CD4-positive, alpha-beta T cell treated with Interleukin-6 at 100 ng/mL for 8 hours (primary cell): ENCODE measurements at places on chromosomes 2 and 18.

DNA sequence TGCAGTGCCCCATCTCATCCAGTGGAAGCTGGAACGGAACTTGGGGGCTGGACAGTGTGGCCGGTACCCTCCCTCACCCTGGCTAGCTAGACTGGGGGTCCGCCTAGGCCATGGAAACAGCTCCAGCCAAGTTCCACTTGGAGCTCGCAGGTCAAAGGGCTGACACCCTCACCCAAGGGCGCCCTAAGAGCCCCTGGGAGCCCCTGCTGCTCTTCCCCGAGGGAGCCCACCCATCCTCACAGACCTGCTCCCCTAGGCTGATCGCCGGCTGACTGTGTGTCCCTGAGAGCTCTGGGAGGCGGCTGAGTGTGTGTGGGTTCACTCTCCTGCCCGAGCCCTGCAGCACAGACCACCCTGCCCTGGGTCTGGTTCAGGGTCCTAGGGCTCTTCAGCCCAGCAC, 118.2 kb upstream of the OTOS start:
- DNase-seq: no peak

- no peak for DNase-seq
Measured at GRCh38 chr2:71796174-71796593, 342.8 kb downstream of the DYSF start.

DNA sequence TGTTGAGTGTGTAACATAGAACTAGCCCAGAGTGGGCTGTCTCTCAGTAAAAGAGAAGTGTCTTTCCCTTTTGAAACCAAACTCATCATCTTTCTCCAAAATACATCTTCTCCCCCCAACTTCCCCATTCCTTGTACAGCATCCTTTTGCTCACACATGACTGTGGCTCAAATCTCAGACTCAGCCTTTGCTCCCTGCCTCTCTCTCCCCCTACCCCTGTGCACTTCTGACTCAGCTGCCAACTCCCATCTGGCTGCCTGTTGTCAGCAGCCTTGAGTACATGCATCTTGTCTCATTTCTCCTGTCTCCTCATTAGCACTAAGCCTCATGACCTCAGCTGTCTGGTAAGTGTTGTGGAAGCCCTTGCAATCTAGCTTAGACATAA, 18.1 kb upstream of the MGAT4A start:
- no peak for DNase-seq

- no peak for DNase-seq
Measured at GRCh38 chr18:31931163-31931885, 11.6 kb downstream of the TRAPPC8 start.

- no peak for DNase-seq
Measured at GRCh38 chr2:88211003-88211808, 41.1 kb downstream of the THNSL2 start.

DNA sequence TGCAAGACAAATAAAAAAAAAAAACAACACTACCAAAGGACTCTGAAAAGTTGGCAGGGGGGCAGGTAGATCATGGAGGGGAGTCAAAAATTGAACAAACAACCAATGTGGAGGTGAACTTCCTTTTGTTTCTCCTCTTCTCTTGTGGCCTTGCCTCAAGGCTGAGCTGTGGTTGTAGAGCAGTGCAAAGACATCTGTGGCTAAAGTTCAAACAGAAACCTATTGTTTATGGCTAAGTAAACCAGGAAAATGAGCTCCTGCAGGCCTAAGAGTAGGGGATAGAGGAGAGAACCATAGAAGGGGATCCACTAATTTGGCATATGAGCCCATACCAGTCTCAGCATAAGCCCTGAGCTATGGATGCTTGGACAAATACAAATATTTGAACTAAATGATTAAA, 40.2 kb upstream of the EGR4 start:
- no peak for DNase-seq

GRCh38 chr2:163185160-163185559, 346.6 kb upstream of the KCNH7 start:
- DNase-seq: no peak

- DNase-seq: no peak
Measured at GRCh38 chr2:184367211-184367610, 231.1 kb upstream of the ZNF804A start.

DNA sequence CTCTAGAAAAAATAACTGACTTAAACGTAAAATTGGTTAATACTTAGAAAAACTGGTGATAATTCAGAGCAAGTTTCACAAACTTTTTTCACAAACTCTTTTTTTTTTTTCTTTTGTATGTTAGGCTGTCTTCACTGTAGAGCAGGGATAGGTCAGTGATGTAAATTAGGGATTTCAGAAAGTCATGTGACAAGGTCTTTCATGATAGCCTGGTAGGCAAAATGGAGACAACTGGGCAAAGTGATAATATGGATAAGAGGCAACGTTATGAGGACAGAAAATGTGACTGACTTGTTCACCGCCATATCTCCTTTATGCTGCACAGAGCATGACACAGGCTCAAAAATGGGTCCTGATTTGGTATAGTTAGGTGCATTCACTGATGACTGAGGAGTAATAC, 39.4 kb upstream of the BBS5 start:
- DNase-seq: no peak

DNA sequence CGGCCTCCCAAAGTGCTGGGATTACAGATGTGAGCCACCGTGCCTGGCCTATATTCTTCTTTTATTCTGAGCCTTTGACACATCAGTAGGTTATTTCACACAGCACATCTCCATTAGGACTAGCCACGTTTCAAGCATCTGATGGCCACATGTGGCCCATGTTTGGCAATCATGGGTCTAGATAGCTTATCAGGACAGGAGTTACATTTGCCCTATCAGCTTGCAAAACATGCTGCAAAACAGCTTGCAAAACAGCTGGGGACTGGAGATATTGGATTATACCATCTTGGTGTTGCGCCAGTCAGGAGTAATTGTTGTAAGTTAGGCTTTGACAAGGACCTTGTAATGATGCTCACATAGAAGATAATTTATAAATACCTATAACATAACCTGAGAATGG, 94.9 kb downstream of the GBX2 start:
- no peak for DNase-seq
